Activated CD4-positive, alpha-beta T cell treated with anti-CD3 and anti-CD28 coated beads for 1 hour (primary cell): ENCODE measurements at places on chromosomes 1 and 21.

DNA sequence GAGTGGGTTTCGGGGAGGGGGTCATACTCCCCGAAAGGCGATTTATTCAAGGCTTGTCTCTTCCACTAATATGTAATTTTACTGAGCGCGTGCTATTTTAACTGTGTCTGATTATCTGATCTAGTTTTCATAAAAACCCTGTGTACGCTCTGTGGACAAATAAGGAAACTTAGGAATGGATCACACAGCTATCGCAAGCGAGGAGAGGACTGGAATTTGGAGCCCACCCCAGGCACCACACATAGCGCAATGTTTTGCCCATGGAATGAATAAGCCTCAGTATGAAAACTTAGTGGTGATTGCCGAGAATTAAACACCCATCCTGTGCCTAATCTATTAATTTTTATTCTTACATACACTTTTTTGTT lies 9.8 kb upstream of the RAB42 start:
- DNase-seq: no peak

GRCh38 chr1:29645586-29645985 lies 409.3 kb downstream of the PTPRU start:
- no peak for DNase-seq

GRCh38 chr1:210758761-210759160 lies 375.2 kb downstream of the KCNH1 start:
- DNase-seq: no peak

DNA sequence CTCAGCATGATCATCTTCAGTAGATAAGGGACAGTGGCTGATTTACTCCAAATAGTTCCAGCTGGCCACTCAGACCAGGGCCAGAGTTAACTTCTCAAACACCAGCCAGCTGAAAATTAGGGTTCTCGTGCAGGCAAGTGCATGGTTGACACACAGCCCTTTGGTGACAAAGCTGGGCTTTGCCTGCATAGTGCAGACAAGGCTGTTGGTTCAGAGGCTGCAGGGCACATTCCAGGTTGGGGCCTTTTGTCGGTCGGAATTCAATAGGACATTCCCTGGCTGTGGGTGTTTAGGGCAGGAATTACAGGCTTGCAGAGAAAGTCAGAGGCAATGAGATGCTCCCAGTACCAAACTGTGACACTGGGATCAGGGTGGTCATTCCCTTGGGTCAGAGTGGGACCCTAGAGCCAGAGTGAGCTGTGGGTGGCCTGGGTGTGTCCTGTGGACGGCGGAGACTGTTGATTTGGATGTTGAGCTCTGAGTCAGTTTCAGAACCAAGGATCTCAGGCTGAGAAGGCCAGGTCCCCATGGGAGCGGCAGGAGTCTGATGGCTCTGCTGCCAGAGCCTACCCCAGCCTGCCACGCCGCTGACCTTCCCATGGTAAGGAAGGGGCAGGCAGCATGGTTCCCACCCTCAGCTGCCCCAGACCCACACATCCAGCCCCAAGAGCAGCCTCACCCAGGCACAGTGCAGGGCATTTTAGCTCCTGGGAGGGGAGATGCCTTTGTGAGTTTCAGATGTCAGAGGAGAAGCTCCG lies 56.2 kb downstream of the STUM start:
- DNase-seq: no peak

DNA sequence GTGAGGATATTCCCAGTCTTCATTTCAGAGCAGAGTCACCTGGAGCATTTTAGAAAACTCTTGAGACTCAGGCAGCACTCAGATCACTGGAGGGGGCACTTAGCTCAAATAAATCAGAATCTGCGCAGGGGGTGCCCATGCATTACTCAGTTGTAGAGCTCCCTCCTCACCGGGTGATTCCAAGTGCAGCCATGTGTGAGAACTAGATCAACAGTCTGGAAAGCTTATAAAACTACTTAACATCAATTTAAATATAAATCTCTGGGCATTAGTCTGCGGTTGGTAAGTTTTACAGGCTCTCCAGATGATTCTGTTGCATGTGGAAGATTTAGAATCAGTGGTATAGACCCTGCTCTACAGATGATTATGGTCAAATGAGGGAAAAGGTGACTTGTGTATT lies 128.6 kb downstream of the ST6GALNAC3 start:
- no peak for DNase-seq

DNA sequence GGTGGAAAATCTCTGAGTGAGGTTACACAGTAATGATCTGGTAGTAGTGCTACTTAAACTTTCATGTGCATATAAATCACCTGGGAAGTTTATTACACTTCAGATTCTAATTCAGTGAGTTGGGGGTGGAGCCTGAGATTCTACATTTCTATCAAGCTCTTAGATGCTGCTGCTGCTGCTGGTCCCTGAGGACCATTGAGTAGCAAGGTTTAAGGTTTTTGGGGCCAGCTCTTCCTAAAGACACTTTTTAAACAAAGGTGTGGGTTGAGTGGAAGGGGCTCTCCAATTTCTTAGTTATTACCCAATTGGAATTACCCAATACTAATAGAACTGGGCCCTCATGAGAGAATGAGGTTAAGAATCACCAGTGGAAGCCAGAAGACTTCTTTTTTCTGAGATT lies 29.5 kb downstream of the KCNA3 start:
- DNase-seq: no peak

DNA sequence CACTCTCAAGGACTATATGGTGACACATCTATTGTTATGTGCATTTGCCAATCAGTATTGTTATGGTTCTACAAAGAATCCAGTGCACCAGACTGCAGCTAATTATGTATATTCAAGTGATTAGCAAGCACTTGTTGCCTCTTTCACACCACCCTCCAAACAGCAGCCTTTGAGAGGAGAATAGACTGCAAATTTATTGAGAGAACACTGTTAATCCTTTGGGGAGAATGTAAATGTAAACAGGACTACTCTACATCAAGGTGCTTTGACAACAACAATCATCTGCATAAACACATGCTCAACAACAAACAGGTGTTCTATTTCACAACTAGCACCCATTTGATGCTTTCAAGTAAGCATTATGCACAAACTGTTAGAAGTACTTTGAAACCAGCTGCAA lies 117.4 kb downstream of the AKT3 start:
- no peak for DNase-seq

- no peak for DNase-seq
Measured at GRCh38 chr1:204887846-204888245, 17.2 kb downstream of the NFASC start.
